DMS79 (cell line): ENCODE measurements at places on chromosomes 12 and 14.

GRCh38 chr14:93725993-93726392 is 62.3 kb downstream of the PRIMA1 start:
- no peak for DNase-seq

GRCh38 chr12:2691345-2692071 is 103.3 kb upstream of the FKBP4 start:
- peak; percentile 24 for DNase-seq

- peak; percentile 48 for DNase-seq
Observed at GRCh38 chr12:100267603-100268281, 765 bp downstream of the SCYL2 start.

DNA sequence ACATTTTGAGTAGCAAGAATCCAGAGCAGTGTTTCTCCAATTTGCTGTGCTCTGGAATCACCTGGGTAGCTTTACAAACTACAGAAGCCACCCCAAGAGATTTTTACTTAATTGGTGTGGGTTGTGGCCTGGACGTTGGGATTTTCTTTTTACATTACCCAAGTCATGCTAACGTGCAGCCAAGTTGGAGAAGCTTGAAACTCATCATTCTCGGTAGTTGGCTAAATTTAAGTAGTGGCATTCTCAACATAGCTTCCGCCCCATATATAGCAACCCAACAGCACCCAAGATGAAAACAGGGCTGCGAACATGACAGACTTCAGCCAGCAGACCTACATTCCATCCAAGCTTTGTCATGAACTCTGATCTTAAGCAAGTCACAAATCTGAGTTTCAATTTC is 25.0 kb downstream of the DAD1 start:
- no peak for DNase-seq

DNA sequence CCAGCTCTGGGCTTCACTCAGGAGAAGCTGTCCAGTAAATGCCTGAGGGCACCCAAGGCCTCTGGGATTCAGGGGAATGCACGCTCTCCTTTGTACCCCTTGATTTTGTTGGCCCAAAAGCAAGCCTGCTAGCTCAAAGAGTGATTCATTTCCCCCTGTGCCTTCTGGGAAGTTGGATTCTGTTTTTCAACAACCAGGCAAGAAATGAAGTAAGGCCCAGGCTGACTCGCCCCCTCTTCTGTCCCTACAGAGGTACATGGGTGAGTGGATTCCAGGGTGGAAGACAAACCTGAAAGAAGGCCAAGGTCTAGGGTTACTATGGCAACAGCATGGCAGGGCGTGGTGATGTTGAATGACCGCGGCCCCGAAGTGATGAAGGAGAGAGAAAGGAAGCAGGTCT is 9.3 kb upstream of the SERPINA5 start:
- no peak for DNase-seq

GRCh38 chr14:106547735-106548434 is 1021.5 kb downstream of the TMEM121 start:
- no peak for DNase-seq

- DNase-seq = no peak
Observed at GRCh38 chr14:35355981-35356841, 48.3 kb downstream of the NFKBIA start.
